Right forelimb (tissue), 1 donor: ENCODE measurements at places on chromosomes 16 and 17.

GRCh38 chr16:82042846-82043245 lies 7.8 kb downstream of the HSD17B2 start:
- no peak for DNase-seq

- DNase-seq = no peak
These were observed 244.6 kb upstream of the MAF start for GRCh38 chr16:79845033-79845733.

GRCh38 chr17:74759941-74760340 lies 11.5 kb downstream of the NHERF1 start:
- no peak for DNase-seq

DNA sequence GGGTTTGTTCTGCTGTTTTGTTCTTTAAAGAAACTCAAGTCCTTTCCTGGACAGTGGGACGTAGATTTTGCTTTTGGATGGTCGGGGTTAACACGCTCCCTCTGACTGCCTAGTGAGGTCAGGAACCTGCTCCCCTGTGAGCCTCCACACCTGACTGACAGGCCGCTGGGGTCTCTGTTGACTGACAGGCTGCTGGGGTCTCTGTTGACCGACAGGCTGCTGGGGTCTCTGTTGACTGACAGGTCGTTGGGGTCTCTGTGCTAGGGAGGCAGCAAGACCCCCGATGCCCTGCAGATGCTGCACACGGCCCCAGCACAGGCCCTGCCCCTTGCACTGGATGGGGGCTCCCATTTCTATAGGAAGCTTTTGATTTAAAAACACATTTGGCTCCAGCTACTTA lies 33.5 kb downstream of the LMF1 start:
- DNase-seq = no peak

- DNase-seq = peak; percentile 62
These were observed 574 bp downstream of the MPP3 start for GRCh38 chr17:43832168-43832975.

GRCh38 chr17:50865060-50865867 lies 890 bp downstream of the TOB1 start:
- peak; percentile 83 for DNase-seq

- DNase-seq = no peak
These were observed 109.6 kb upstream of the GOT2 start for GRCh38 chr16:58843675-58844074.

- no peak for DNase-seq
These were observed 8.2 kb downstream of the PDE6G start for GRCh38 chr17:81648013-81648706.

DNA sequence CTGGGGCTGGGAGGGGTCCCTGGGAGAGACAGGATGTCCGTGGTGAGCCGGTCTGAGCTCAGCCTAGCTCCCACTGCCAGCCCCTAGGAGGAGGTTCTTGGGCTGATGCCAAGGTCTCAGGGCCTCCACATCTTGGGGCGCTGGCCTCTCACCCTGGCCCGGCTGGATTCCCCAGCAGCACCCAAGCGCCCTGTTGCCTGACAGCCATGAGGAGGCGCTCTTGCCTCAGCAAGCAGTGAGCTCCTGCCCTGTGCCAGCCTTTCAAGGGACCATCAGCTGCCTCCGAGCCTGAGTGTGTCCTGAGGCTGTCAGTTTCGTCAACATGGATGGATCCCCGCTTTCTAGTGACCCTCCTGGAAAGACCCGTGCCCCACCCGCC lies 234.9 kb upstream of the CIBAR2 start:
- DNase-seq = no peak

- no peak for DNase-seq
These were observed 17.8 kb upstream of the KSR1 start for GRCh38 chr17:27438348-27438998.

GRCh38 chr16:78675951-78676792 lies 576.7 kb downstream of the WWOX start:
- no peak for DNase-seq

- peak; percentile 30 for DNase-seq
These were observed 94.1 kb upstream of the ZNF750 start for GRCh38 chr17:82933911-82934310.

DNA sequence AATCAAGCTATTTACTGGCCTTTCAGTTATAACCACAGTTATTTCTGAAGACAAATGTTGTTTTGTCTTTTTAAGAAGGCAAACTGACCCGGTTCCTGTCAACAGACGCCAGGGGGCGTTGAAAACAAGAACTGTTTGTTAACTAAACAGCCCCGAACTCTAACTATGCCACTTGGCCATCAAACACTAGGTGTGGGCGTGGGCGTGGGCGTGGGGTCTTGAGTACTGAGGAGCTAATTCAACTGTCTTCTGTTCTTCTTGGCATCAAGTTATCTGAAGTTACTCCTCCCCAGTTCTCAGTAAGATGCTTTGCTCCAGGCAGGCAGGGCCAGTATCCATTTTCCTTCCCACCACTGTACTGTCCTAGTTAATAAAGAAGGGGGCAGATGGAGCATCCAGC lies 63.3 kb upstream of the MTMR4 start:
- DNase-seq = no peak

DNA sequence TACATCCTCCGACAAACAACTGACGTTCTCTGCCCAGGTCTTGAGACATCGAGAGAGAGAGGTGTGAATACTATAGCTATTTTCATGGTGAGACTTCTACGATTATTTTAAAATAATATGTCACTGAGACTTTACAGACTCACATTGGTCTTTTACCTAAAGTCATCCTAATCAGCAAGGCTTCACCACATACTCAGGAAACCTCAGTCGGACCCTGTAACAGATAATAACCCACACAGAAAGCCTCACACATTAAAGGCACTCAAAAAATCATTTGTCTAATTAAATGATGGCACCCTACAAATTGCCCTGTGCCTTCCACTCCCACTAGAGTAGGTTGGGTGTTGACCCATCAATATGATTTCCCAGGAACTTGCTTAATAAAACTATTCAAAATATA lies 19.8 kb upstream of the SLC39A11 start:
- no peak for DNase-seq

DNA sequence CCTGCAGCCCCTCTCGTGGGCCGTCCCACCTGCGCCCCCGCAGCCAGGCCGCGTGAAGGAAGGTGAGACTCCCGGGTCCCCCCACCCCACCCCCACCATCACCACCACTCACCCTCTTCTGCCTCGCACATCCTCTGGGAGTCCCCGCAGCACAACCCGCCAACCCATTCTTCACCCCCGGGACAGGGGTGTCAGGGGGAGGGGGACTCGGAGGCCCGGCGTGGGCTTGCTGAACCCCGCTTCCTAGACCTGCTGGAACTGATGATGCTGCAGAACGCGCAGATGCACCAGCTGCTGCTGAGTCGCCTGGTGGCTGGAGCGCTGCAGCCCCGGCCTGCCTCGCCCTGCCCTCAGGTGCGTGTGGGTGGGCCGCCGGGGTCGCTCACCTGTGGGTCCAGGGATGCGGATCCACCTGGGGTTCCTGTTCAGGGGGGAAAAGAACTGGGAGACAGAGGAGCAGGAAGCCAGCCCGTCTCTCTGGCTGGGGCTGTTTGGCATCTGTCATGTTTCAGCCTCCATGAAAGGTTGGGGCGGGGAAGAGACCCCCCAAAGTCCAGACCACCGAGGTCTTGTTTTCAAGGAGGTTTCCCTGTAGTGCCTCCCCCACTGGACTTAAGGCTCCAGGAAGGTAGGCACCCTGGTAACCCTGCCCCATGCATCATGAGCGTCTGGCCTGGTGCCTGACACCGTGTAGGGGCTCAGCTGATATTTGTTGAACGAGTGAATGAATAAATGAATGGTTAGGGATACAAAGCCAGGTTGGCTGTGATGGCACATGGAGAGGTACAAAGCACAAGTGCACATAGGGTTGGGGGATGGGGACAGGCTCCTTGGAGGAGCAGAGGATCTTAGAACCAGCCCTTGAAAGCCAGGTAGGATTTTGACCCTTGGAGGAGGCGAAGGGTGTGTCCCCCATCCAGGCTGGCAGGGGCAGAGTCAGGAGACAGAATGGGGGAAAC lies 849 bp downstream of the PRR29 start:
- DNase-seq = no peak

DNA sequence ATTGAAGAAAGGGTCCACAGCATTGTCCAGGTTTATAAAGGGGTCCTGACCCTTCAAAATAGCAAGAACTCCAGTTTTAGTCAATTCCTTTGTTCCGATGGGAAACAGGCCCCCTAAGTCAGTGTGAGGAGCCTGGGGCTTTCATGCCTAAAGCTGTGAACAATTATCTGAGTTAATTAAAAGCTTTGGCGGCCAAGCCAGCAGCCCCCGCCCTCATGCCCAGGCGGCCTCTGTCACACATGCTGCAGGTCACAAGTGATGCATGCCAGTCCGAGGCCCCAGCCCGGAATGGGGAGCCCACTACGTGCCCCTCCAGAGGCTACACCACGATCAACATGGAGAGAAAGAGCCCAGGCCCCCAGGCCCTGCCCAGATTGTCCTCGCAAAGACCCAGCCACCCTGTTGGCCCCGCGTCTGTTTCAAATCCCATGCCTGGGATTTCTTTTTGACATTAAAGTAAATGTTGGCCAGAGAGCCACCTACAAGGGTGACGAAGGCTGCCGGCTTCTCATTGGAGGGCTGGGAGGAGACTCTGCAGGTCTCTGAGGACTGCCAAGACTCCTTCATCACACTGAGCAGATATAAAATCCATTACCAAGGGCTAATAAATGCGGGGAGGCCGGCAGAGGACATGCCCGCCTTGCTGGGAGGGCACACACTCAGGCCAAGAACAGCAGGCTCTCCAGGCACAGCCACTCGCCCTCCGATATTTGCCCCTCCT lies 14.5 kb upstream of the PITPNM3 start:
- no peak for DNase-seq

DNA sequence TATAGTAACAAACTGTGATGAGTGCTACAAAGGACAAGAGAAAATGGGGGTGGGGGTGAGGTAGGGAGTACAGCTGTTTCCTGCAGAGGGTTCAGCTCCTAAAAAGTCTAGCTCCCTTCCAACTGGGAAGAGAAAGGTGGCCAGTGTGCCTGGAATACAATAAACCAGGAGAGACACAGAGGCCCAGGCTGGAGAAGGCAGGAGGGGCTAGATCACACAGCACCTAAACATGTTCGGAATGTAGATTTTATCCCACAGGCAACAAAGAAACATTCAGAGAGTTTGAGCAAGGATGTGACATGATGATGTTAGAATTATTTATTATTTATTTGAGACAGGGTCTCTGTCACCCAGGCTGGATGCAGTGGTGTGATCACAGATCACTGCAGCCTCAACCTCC lies 10.2 kb downstream of the TEX2 start:
- no peak for DNase-seq

DNA sequence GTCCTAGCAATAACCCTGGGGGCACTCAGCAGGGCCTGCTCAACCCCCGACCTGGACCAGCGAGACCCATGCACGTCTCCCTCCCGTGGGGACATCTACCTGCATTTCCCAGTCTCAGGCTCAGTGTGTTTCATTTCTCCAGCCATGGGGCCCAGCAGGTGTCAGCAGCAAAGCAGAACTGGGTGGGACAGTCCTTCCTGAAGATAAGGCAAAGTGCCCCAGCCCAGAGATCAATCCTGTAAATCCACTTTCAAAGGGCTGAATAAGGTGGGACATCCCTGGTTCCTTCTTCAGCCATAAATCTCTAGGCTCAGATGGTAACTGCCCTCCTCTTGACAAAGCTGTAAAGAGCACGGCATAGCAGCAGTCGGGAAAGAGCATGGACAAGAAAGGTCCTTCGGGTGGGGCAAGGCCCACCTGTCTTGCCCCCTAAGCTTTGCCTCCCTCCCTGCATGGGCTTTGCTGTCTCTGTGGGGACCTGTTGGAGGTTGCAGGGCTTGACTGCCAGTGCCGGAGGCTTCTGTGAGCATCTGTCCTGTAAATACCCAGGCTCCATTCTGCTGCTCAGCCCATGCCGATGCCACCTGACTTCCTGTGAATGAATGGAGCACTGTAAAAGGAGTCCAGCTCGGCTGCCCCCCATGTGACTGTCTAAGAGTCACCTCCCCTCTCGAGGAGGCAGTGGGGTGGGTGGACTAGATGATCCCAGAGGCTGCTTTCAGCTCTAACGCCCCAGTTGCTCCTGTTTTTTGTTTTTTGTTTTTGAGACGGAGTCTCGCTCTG lies 84.8 kb upstream of the TBC1D3K start:
- DNase-seq = no peak

DNA sequence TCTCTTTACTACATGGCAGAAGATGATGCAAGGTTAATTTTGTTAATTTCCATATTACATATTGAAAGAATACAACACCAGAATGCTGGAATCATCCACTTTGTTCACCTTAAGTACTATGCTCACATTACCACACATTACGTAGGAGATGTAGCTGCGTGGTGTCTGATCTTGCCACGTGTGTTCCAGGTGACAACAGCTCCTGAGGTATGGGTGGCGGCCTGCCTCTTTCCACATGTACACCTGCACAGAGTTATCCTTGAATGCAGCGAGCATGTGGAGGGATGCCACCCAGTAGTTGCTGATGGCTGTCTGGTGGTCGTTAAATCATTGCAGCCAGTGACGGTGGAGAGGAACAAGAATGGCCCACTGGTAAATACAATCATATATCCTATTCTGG lies 740.5 kb upstream of the EEF2KMT start:
- no peak for DNase-seq

DNA sequence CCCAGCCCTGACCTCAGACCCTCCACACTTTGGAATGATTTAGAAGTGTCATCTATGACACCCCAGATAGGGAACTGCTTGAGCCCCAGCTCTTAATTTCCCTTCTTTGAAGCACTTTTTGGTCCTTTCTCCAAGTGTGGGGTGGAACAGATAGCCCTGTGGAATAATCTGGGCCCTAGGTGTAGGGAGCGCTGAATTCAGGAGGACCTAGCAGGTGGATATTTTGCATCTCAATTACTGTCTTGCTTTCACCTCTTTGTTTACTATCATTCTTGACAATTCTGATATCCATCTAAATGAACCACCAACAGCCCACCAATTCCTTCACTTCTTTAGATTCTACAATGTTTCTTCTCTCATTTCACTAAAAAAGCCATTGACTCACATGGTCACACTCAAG lies 850.4 kb downstream of the KCNJ2 start:
- no peak for DNase-seq
